HL-60 (cell line): ENCODE measurements at places on chromosomes 4 and X.

- no peak for DNase-seq
Observed at GRCh38 chrX:55488006-55488592, 1.5 kb downstream of the USP51 start.

- no peak for DNase-seq
Observed at GRCh38 chrX:37786624-37787422, 7.0 kb downstream of the CYBB start.

- no peak for DNase-seq
Observed at GRCh38 chr4:77269505-77269904, 112.5 kb downstream of the CCNG2 start.

- peak; percentile 36 for DNase-seq
Observed at GRCh38 chrX:51144828-51145442, 187.7 kb upstream of the NUDT10 start.

GRCh38 chr4:69849297-69849696 is 10.6 kb downstream of the SULT1E1 start:
- DNase-seq: no peak

DNA sequence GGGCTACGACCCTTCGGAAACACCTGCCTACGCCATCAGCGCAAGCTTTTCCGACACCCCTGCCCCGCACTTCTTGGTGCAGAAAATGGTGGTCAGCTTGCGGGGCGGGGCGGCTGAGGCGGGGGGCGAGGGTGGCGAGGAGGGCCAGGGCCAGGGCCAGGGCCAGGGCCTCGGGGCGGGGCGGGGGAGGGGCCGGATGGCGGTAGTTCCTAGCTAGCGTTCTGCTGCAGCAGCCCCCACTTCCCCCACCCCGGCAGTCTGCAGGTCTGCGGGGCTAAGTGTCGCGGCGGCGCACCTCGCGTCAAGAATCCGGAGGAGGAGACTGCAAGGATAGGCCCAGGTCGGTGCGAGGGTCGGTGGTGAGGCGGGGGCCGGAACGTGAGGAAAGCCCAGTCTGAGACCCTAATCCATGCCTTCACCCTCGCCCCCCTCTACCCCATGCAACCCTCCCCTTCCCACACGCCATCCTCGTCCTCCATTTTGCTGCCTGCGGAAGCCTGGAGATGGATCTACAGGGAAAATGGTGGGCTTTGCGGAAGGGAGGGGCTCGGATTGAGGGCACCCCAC is 600 bp downstream of the BEX4 start:
- no peak for DNase-seq
